ENCODE measurements at places on chromosomes 4 and X.

DNA sequence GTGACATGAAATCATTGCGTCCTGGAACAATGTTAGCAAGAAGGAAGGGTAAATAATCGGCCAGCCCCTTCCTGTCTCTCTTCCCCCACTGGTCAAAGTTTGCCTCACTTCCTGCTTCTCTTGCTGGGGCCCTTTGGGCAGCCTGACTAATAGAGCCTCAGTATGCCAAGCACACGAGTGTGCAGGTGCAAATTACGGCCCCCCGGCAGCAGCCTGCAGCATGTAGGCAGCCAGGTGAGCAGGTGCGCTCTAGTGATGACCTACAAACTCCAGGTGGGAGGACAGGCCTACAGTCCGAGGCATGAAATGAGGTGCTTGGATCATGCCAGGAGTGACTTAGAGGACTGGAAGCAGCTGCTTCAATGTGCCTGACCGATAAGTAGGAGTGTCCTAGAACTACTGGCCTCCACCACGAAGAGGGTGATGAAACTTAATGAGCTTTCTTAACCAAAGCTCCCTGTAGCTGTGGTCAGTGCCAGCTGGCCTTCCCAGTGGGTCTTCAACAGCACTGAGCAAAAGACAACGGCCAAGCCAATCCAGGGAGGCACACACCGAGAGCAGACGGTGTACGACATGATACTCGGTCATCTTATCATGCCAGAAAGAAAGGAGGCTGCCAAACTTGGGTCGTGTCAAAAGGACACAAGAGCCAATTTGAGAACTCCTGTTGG is 26.1 kb upstream of the FAT1 start:
- DNase-seq, result no peak

DNA sequence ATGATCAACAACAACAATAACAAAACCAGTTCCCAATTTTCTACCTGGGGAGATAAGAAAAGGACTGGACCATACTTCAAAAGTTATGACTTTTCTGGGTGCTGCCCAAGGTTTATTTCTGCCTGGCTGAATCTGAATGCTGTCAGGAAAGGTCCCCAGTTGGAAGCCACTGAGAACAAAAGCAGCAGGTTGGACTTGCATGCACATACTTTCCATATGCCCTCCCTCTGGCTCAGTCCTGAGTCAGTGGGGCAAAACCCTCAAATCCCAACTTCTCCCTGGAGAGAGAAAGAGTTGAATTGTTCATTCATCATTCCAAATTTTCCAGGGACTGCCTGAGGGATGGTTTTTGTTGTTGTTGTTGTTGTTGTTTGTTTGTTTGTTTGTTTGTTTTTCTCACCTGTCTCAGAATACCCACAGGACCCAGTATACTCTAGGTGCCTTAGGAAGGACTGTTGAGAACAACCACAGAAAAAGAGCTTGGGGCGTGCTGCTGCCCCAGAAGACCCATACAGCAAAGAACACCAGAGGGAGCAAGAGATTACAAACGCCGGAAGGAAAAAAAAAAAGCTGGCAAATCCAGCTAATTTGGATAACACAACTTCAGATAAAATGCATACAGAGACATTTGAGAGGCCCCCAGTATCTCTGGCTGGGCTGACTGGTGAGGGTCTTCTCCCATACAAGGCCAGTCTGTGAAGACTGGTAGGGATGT is 138.9 kb upstream of the INPP4B start:
- DNase-seq, result no peak

GRCh38 chrX:38052096-38052495 is 45.7 kb downstream of the SYTL5 start:
- DNase-seq, result no peak

DNA sequence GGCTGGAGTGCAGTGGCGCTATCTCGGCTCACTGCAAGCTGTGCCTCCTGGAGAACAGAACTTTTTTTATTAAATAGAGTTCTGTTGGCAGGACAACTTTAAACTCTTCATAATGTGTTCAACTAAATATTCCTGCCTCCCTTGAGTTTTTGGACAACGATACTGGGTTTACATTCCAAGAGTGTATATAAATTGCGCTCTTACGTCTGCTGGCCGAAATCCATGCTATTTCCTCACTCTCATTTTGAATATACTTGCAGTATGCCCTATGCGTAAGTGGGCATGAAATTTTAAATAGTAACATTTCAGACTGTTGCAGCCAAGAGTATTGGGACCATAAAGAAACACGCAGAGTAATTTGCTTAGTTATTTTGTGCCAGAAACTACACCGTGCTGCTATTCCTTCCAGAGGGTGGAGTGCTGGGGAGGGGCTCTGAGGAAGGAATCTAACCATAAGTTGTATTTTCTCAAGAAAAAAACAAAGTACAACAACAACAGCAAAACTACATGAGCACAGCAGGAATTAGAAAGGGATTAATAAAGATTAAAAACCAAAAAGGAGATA is 480.0 kb downstream of the NLGN4X start:
- no peak for DNase-seq

- DNase-seq, result no peak
Observed at GRCh38 chr4:174218127-174218790, 65.2 kb downstream of the FBXO8 start.

DNA sequence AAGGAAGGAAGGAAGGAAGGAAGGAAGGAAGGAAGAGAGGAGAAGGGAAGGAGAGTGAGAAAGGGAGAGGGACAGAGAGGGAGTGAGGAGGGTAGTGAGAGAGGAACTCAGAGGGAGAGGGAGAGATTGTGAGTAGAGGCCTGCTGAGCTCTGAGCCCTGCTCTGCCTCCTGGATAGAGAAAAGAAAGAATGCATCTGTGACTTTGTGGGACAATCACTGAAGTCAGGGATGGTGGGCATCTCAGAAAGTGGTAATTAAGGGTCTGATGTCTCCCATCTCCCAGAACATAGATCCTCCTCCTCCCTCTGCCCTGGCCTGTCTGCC is 142.9 kb upstream of the BANK1 start:
- no peak for DNase-seq

GRCh38 chr4:146053891-146054290 is 115.3 kb upstream of the ZNF827 start:
- DNase-seq, result no peak

- no peak for DNase-seq
Observed at GRCh38 chr4:112753333-112753732, 116.4 kb downstream of the LARP7 start.

DNA sequence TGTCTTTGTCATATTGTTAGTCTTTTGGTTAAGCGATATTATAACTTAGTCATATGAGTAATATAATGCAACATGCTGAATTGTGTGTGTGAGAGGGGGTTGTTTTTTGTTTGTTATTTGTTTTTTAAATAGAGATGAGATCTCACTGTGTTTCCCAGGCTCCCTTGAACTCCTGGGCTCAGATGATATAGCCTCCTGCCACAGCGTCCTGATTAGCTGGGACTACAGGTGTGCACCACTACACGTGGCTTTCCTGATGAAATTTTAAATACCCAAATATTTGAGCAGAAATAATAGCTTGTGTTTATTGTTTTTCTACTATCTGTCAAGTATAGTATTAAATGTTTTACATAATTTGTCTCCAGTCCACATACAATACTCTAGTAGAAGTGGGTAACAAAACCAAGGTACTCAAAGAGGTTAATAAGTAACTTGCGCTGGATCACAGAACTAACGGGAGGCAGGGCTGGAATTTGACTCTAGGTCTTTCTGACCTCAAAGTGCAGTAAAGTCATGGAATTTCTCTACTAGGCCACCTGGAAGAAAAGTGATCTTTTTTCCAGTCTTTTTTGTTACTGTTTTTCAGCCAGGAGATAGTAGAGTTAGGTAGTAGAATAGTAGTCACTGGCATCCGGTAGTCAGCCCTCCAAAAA is 47.8 kb downstream of the CLCN3 start:
- no peak for DNase-seq

GRCh38 chr4:177419434-177419833 is 22.8 kb downstream of the AGA start:
- no peak for DNase-seq

- no peak for DNase-seq
Observed at GRCh38 chr4:121071640-121072223, 603 bp downstream of the NDNF start.

DNA sequence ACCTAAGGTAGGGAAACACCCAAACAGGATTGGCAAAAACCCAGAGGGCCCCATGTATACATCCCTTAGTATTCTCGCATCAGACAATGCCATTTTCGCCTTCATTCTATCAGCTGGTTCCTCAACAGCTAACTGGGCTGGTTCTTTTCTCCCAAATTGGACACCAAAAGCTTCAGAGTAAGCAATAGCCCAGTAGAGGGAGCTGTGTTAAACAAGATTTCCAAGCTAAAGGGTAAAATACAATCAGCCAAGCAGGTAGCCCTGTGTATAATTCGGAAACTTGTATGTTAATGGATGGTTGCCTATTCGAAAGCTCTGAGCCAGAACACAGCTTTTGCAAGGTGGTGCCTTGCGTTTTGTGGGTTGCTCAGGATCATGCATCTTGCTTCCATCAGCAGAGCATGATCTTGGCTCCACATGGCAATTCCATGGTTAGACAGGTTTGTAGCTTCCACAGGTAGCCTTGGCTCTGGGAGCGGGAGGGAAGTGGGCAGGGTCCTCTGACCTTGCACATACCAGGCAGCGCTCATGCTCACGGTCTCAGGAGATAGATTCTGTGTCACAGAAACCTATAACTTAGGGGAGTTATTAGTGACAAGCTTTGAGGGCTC is 115.2 kb upstream of the LNX1 start:
- no peak for DNase-seq

- DNase-seq, result no peak
Observed at GRCh38 chr4:150708004-150708403, 126.1 kb downstream of the MAB21L2 start.

- no peak for DNase-seq
Observed at GRCh38 chr4:110869862-110870572, 247.1 kb upstream of the PITX2 start.

DNA sequence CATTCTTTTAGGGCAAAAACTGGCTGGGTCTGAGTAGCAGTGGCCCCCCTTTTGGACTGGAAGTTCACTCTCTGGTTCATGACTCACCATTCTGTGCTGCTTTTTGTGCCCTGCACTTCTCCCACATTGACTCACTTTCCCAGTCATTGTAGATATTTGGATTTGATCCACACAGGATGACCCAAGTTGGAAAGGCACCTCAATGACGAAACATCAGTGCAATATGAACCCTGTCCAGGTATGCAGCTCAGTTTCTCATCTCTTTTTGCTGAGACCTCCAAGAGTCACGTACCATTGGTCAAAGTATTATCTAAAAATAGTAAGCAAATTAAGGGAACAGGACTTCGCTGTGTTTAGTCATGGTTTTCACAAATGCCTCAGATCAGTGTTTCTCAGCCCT is 92.7 kb downstream of the CBLL2 start:
- no peak for DNase-seq

GRCh38 chr4:128159967-128160366 is 98.9 kb downstream of the LARP1B start:
- DNase-seq, result no peak

GRCh38 chrX:149221230-149221629 is 283.9 kb downstream of the IDS start:
- DNase-seq, result no peak

DNA sequence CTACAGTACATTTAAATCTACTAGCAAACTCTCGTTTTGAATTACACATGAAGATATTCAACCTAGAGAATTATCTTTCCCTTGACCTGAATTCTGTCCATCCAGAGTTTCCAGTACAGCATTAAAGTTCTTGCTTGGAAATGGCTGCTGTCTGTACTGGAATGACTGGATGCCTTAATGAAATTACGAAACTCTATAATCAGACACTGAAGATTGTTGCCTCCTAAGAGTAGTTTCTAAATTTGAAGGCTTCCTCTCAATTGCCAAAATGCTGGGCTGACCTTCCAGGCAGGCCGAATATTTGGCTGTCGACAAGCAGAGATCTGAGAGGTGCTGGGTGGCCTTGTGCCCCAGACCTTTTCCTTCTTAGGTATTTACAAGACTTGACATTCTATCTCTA is 215.1 kb upstream of the GPC4 start:
- DNase-seq, result no peak

- DNase-seq, result no peak
Observed at GRCh38 chr4:109648266-109648996, 54.8 kb downstream of the CASP6 start.

DNA sequence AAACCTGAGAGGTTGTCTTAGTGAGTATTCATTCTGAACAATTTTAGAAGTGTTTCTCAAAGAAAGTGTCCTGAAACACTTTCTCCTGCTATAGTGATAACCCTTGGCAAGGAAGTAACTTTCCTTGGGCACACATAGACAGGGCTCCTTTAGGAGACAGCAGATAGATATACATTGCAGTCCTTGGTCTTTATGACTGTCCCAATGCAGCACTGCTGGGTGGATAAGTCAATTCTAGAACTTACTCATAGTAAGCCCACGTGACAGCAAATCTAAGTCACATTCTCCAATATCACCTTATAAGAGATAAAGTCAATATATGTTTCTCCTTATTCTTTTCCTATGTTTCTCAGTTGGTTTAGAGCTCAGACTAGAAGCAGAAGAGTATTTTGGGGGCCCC is 46.7 kb downstream of the GPRASP3 start:
- DNase-seq, result no peak

DNA sequence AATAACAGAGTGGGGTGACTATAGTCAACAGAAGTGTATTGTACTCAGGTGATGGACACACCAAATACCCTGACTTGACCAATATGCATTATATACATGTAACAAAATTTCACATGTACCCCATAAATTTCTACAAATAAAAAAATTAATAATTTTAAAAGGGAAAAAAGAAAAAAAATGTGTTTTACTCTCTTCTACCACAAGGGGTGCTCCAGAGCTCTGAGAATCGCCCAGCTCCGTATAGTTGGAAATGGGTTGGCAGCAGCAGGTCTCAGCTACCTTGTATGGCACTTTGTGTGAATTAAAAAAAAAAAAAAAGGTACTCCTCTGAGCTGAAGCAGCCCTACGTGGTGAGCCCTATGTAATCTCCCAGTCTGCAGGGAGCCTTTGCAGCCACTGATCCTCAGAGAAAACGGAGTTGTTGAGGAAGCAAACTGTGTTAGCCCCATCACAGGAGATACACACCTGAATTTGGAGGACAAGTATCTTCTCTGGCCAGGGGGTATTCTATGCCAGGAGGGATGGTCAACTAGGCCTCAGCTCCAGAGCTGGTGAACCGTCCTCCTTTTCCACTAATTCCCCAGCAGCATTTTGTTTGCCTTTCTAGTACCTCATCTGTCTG is 17.2 kb upstream of the POLA1 start:
- no peak for DNase-seq

GRCh38 chrX:130696542-130696941 is 206.5 kb downstream of the ENOX2 start:
- no peak for DNase-seq

DNA sequence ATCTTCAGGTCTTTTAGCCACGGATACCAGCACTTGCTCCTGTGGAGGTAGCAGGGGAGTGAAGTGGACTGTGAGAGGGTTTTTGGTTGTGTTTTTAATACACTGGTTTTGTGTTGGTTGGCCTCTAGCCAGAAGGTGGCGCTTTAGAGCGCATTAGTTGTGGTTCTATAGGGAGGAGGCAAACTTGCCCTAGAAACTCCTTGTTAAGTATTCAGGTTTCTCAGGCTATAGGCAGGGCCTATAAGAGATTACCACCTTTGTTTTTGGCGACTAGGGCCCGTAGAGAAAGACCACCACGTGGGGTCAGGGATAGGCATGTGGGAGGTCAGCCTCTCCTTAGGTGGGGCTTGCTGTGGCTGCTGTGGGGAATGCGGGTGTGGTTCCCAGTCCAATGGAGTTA is 221.6 kb upstream of the SPANXN4 start:
- no peak for DNase-seq

Data from activated CD8-positive, alpha-beta memory T cell treated with anti-CD3 and anti-CD28 coated beads, Interleukin-2, amount 50 U/mL, for 4 hours (primary cell).